Stimulated activated CD8-positive, alpha-beta memory T cell treated with anti-CD3 and anti-CD28 coated beads, Interleukin-2, amount 100 ng/mL, for 48 hours (primary cell): ENCODE measurements at places on chromosomes 2 and 18.

- DNase-seq = no peak
Measured at GRCh38 chr2:174033163-174033550, 68.0 kb upstream of the SP3 start.

- DNase-seq = no peak
Measured at GRCh38 chr2:118836411-118836930, 11.0 kb downstream of the EN1 start.

DNA sequence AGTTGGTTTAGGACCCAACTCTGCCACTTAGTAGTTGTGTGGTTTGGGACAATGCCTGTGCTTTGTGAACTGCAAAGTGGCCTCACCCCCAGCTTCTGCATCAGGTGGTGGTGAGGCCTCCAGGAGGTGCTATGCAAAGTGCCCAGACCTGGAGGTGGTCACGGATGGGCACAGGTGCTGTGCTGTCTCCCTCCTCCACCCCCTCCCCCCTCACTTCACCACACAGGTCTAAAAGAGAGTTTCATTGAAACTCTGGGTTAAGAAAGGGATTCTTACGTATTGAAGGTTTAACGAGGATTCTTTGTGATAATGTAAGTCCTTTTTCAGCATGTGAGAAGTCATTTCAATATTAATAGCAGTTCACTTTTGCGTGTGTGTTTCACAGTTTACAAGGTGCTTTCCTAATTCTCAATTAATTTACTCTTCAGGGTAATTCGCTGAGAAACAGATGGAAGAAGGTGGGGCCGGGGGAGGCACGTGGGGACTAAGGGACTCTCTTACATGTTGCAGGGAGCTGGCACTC lies 369.9 kb downstream of the LPIN1 start:
- no peak for DNase-seq

- no peak for DNase-seq
Measured at GRCh38 chr2:47050021-47050760, 104.9 kb downstream of the STPG4 start.

DNA sequence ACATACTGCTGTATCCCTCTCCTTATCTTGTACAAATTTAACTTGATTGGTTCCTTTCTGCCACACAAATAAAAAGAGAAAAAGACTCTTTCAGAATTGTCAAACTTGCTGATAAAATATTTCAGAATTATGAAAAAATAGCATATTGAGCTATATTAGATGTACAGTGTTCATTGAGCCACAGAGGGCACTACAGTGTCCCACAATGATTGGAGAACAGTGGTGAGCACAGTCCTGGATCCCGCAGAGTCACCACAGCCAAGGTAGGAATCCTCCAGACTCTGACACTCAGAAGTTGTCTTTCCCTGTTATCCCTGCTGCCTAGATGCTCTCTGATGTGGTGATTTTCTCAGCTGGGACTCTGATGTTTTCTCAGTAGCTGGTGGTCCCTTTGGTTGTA lies 1281.3 kb upstream of the ZEB2 start:
- DNase-seq = no peak

DNA sequence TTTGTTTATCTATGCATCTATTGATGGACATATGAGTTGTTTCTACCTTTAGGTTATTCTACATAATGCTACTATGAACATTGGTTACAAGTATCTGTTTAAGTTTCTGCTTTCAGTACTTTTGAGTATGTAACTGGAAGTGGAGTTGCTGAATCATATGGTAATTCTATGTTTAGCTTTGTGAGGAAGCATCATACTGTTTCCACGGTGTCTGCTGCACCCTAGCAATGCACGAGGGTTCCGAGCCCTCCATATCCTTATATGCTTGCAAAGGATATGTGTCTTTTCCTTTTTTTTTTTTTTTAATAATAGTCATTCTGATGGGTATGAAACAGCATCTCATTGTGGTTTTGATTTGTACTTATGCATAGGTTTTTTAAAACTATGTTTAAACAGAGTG lies 83.7 kb downstream of the FMNL2 start:
- no peak for DNase-seq

GRCh38 chr2:69804416-69804815 lies 25.0 kb upstream of the GMCL1 start:
- DNase-seq = no peak

GRCh38 chr2:127085317-127085681 lies 21.7 kb downstream of the BIN1 start:
- no peak for DNase-seq

GRCh38 chr2:26885651-26886329 lies 37.9 kb downstream of the DPYSL5 start:
- no peak for DNase-seq

GRCh38 chr2:193518041-193518817 lies 1323.5 kb upstream of the TMEFF2 start:
- DNase-seq = no peak

GRCh38 chr18:41887100-41887499 lies 67.9 kb upstream of the PIK3C3 start:
- DNase-seq = no peak

DNA sequence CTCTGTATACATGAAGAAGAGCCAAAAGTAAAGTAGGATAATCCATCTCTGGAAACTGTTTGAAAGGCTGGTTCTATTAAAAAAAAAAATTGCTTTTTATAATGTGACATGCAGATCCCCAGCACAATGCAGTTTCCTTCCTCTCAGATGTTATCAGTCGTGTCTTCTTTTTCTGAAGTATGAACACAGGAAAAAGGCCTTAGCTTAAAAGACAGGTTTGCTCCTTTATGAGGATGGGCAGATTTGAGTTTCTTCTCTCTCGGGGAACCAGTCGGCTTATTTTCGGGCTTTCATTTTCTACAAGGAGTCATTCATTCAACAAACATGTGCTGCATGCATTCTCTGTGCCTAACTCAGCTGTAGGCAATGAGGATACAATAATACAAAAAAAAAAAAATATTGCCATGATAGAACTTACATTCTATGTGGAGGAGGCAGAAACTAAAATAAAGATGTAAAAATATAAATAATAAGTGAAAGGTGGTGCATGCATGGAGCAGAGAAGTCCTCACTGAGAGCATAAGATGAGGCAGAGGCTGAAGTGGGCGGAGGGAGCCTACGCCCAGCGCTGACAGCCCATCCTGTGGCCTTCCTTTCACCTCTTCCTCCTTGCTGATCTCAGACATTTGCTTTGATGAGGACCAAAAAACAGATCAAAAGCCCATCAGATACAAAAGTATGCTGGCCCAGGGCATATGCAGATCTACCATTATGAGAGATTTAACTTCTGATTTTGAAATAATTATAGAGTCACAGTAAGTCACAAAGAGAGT lies at the start of gene CD226:
Gene CD226, minus strand, starts transcription at position 513 of the 773 bp plus-strand sequence. Its CDS starts 467 bp downstream, at position 46.
- no peak for DNase-seq

DNA sequence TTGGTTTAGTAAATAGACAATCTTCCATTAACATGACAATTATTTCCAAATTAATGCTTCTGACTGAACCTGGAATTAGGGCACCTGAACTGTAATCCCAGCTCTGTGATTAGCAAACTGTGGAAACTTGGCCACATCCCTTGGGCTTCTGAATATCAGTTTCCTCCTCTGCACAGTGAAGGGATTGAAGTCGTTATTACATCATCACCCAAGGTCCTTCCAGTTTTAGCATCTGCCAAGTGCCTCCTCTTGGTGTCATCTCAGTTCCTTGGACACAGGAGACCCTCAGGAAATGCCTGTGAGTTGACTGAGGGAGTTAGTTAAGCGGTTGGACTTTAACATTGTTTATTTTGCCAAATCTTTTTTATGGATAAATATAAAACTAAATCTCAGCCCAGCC lies 64.8 kb downstream of the MOGAT1 start:
- DNase-seq = no peak

- no peak for DNase-seq
Measured at GRCh38 chr18:11927497-11927896, 19.4 kb upstream of the MPPE1 start.

DNA sequence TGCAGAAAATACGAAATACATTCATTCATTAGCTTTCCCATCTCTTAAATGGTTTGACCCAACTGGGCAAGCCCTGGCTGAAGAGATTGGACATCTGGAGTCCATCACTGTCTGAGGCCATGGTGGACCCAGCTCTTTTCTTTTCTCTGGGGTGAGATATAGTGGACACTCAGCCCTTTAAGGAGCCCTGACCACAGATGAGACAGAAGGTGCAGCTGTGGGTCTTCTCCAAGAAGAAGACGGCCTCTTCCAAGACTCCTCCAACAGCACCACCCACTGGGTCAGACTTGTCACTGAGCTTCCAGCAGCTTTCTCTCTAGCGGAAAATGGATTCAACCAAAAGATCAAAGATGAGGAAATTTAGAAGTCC lies 27.2 kb downstream of the TWIST2 start:
- no peak for DNase-seq

DNA sequence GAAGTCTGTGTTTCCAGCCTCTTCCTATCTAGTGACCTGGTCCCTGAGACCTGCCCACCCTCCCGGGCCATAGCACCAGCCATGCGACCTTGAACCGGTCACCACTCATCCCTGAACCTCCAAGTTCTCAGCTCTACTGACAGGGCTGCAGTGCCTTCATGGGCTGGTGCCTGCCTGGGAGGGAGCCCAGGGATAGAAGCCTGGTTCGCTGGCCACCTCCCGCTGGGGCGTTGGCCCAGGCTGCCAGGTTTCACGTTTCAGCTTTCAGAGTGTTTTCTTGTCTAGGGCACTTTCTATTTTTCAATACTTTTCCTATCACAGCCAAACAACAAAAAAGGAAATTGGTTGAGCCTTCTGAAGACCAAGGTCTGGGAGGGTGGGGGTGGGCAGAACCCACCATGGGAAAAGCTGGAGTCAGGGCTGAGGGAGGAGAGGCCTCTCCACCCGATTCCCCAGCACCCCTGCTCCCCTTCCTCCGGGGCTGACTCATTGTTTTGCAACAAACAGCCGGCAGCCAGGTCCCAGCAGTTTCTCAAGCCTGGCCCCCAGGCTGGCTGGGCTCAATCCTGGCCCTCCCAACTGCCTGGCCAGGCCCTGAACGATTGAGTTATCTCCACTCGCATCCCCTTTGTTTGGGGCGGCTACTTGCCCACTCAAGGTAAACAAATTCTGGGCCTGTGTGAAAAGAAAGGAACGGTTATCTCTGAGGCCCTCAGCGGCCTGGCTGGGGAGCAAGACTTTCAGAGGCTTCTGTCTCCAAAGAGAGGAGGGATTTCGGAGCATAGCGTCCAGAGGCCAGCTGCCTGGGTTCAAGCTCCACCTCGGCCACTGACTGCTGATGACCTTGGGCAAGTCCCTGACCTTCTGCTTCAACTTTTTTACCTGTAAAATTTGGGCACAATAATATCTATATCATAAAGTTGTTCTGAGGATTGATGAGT lies 47.5 kb downstream of the ZFP36L2 start:
- no peak for DNase-seq

DNA sequence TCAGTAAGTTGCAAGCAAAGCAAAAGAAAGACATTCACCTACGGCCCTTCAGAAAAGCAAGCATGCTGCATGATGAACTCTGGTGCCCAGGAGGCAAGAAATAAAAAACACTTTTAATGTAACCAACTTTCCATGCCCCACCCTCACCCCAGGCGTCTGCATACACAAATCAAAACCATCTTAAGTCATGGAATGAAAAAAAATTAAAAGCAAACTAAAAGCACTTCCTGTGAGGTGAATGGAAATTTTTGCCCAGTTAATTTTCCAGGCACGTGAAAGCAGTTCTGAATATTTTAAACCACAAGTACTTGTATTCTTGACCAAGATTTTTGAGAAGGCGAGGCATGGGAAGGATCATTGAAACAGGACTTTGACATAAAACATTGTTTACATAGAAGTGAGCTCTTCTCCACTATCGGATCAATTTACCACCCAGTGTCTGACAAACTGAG lies 2.5 kb upstream of the ICOS start:
- DNase-seq = no peak

- DNase-seq = no peak
Measured at GRCh38 chr2:12231288-12231687, 484.9 kb downstream of the LPIN1 start.

DNA sequence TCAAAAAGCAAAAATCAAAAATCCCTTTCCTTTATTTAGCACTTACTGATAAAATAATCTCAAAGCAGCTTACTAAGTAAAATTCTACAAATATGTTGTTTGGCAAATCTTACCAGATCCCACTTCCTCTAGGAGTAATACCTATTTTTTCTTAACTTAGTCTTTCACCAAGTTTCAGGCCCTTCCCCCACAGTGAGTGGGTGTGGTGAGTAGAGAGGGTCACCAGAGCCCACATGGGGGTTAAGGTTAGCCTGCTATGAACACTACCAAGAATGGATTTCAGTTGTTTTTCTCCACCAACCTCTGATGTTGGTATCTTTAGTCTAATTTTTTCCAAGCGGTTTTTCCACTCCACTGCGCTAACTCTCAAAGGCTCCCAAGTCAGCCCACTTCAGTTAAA lies 23.2 kb downstream of the PIAS2 start:
- DNase-seq = no peak

DNA sequence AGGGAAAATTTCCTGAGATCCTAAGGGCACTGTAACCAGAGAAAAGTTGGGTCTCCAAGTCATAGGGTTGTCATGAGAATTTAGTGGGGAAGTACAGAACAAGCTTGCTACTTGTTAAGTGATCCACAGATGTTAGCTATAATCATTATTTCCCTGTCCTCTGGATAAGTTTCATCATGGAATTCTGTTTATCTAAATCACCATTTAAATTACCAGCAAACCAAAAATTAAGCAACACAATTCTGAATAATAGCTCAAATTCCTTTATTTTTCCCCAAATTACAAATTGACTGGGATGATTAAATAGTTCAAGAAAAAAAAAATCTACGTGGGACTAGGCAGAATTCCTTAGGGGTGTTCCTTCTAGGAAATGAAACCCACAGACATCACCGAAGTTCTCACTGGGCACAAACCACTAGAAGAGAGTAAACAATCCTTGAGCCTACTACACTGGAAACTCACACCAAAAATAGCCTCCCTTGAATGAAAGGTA lies 159.5 kb downstream of the COL6A3 start:
- no peak for DNase-seq

GRCh38 chr2:234395891-234396420 lies 100.9 kb downstream of the ARL4C start:
- DNase-seq = no peak

DNA sequence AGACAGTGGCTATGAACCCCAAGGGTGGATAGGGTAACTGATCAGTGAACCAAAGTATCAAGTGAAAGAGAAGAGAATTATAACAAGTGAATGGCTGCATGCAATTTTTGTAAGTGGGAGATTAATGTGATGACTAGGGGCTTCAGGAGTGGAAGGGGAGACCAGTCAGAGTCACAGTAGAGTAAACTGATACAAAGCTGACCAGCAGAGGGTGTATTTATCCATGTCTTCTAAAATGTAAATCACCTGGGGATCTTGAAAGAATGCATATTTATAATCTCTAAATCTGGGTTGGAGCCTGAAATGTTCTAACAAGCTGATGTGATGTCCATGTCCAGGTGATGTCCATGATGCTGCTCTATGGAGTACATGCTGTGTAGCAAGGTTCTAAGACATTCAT lies 1351.3 kb upstream of the CHAC2 start:
- DNase-seq = no peak

- no peak for DNase-seq
Measured at GRCh38 chr2:222878877-222879603, 18.2 kb downstream of the ACSL3 start.
